Activated CD8-positive, alpha-beta T cell treated with anti-CD3 and anti-CD28 coated beads for 36 hours (primary cell): ENCODE measurements at places on chromosomes 4 and X. TPM values are rescaled to one million over a fixed set of nuclear protein-coding genes. Genes with fewer than 3 reads are reported as not detected.

CXCL1 gene
- total RNA-seq: not detected

ZNF41 gene
- 10.6 TPM for total RNA-seq

RAB9B gene
- 0.38 TPM for total RNA-seq

FGFBP1 gene
- not detected for total RNA-seq

GRCh38 chr4:87462102-87462501 lies 39.7 kb downstream of the NUDT9 start:
- DNase-seq: no peak

GRCh38 chrX:103175944-103176753 lies 38.8 kb upstream of the BEX4 start:
- DNase-seq: peak; percentile 77

GRCh38 chr4:157992038-157992705 lies 180.7 kb downstream of the GASK1B start:
- peak; percentile 37 for DNase-seq

DNA sequence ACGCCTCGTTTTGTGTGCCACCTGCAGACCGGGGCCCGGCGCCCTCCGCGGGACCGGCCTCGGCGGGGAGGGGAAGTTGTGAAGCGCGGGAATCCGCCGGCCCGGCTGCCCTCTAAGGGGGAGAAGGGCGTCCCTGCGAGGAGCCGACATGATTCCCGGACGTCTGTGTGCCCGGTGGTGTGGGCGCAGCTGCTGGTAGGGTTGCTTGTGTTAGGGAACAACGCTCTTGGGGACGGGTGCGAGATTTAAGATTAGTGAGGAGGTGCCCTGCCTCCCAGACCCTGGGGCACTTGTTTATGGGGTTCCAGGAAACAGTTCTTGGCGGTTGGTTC lies 627 bp downstream of the CDKN2AIP start:
- DNase-seq: peak; percentile 58

DNA sequence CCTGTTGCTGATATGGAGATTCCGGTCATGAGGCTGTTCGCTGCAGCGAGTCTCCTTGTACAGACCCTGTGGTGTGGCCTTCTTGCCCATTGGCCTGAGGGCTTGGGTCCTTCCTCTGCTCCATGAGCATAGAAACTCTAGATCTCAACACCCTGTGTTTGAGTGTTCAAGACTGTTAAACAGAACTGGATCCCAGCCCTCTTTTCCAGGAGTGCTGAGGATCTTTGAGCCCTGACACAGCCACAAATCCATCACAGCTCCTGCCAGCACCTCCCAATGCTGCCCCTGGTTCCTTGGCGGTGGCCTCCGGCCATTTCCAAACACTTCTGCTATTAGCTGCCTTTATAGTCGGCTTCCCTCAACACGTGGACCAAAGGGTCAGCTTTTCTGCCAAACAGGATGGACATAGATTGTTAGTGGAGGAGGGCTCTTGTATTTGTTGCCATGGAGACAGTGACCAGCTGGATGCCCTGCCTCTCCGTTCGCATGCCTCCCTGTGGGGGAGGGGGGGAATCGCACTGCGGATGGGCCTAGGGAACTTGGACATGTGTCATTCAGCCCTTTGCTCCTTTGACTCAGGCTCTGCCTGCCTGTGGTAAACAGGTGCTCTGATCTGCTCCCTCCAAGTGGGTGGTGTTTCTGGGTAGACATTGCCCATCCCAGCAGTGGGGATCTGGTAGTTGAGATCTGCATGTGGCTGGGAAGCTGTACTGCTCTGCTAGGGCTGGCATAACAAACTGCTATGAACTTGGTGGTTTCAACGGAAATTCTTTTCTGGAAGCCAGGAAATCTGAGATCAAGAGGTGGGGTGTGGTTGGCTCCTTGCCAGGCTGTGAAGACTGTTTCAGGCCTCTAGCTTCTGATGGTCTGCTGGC lies 6.9 kb upstream of the WDR1 start:
- DNase-seq: peak; percentile 51

- DNase-seq: no peak
Measured at GRCh38 chr4:24434241-24434640, 150.1 kb downstream of the DHX15 start.

DNA sequence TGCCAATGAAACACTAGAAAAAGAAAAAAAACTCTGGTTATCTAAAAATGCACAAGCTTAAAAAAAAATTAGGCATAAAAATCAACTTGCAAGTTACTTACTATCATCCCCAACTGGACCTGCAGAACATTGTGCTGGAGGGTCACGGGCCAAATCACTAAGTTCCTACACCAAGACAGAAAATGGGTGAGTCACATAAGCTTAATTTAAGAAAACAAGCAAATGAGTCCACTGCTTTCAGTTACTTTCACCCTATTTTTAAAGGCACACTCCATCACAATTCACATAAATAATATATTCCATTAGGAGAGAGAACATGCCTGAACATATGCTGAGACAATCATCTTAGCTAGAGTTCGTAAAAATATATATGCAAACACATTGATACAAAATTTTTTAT lies 17.7 kb downstream of the UBE2D3 start:
- no peak for DNase-seq

DNA sequence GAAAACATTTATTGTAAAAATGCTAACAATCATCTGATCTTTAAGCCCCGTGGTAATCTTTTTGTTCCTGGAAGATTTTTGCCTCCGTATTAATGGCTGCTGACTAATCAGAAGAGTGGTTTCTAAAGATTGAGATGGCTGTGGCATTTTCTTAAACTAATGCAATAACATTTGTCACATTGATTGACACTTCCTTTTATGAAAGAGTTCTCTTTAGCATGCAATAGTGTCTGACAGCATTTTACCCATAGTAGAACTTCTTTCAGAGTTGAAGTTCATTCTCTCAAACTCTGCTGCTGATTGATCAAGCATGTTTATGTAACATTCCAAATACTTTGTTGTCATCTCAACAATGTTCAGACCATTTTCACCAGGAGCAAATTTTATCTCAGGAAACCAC lies 26.8 kb upstream of the UGT2B4 start:
- DNase-seq: no peak

- DNase-seq: no peak
Measured at GRCh38 chr4:15718959-15719358, 16.1 kb downstream of the BST1 start.

DNA sequence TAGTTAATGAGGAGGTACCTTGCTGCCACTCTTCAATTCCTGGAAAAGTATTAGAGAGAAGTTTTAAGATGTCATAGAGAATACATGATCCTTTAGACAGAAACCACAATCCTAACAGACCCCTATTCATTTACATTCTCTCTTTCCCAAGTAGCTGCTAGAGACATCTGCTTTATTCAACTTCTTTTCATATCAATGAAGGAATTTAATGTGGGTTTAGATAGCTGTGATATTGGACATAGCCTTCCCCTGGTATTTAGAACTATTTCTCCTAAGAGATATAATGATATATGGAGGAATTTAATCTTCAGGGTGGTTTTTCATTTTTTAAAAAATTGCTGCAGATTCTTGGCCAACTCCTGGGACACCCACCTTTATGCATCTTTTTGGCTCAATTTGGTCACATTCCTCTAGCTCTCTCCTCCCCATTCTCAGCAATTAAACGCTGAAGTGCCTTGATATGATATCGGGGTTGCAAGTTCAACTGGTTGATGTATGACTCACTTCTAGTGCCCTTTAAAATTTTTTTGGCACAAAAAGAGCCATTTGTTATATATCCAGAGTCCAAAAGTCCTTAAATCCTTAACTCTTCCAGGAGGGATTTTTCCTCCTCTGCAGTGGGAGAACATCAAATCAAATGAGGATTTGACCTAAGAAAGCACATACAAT lies 57.6 kb downstream of the DOCK11 start:
- no peak for DNase-seq
